ENCODE measurements at places on chromosomes 4 and X.
A peak's percentile ranks its signal among the peaks of the same experiment; 100 is the strongest.

DNA sequence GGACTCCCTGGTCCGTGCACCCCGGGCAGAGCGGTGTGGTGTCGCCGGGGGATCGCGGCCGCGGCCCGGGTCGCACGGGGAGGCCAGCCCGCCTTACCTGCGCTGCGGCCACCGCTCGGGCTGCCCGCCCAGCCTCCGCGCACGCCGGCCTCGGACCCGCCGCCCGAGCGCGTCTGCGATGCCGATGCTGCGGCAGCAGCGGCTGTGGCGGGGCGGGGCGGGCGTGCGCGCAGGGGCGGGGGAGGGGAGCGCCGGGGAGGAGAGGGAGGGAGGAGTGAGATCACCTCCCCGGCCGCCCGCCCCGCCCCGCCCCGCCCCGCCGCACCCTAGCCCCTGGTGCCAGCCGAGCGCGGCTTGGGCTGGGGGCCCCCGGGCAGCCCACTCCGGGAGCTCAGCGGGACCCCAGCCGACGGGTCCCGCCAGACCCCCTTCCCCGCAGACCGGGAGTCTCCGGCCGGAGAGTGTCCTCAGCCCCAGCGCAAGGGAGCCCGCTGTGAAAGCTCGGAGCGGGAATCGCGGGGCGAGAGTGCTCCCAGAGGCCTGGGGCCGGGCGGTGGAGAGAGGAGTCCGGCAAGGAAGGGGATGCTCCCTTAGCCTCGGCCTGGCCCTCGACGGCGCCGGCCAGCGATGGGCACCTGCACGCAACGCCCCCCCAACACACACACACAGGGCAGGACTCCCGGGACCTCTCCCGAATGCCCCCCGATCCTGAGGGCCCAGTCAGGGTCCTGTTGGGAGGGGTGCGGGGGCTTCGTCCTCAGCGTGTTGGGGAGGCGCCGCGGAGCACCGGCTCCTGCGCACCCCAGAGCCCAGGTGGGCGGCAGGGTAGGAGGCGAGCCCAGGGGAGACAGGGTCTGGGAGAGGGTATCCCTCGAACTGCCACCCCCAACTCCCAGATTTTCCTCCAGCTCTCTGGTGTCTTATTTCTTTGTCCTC, at the start of gene L1CAM:
Gene L1CAM (minus strand): TSS at position 206 of the 936 bp plus-strand sequence. CDS start 10,337 bp downstream, outside the sequence.
- no peak for DNase-seq

- DNase-seq = no peak
Measured at GRCh38 chrX:10634392-10635161, 14.2 kb upstream of the MID1 start.

DNA sequence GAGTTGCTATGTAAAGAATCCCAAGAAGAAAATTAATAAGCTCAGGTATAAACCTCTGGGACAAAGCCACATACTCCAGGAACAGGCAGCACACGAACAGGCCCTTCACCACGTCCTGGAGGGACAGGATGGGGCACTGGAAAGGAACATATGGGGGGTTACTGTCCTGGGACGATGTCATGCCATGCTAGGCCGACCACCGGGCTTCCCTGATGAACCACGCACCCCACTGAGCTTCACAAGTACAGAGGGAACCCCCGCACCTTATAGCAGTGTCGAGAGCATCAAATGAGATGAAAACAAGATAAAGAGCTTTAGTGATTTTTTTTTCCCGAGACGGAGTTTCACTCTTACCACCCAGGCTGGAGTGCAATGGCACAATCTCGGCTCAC, 19.1 kb downstream of the NOP14 start:
- DNase-seq = no peak

DNA sequence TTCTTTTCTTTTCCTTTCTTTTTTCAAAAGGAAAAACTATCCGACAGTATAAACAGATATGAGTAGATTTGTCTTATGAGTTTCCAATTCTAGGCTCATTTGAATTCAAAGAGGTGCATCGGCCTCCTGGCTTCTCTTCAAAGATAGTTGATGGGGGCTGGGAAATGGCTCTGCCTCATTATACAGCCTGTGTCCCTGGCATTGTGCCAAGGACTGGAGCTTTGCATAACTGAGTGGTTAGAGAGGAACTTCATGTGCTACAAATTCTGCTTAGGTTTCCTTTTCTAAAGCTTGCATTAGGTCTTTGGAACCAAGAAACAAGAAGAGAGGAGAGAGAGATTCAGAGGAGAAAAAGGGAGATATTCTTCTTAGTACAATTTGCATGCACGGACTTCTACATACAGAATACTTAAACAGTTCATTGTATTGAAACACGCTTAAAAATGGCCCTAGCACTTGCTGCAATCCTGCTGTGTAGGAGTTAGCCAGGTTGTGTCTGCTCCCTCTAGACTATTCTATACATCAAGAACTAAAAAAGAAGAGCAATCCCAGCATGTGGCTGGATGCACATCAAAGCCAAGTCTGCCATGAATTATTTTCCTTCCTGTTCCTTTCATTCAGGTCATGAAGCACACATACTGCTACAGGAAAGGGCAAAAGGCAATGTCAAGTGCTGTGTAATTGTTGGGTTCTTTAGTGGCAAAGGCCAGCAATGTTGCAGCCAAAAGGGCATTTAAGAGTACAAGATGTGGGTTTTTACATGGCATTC, 70.9 kb downstream of the INTS12 start:
- DNase-seq = peak; percentile 0

DNA sequence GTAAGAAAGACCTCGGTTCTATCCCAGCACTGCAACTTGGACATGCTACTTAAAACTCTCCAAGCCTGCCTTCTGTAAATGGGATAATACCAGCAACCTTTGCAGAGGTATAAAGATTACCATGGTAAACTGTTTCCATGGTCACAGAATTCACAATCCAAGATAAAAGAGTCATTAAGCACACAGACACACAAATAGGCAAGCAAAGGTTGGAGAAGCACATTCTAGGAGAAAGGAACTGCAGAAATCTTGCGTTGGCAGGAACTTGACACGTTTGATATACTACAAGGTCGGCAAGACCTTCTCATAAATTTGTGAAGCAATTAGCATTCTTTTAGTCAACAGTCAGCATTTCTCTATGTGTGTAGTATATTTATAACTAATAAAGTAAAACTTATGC, 12.3 kb upstream of the CHRNA9 start:
- DNase-seq = no peak

DNA sequence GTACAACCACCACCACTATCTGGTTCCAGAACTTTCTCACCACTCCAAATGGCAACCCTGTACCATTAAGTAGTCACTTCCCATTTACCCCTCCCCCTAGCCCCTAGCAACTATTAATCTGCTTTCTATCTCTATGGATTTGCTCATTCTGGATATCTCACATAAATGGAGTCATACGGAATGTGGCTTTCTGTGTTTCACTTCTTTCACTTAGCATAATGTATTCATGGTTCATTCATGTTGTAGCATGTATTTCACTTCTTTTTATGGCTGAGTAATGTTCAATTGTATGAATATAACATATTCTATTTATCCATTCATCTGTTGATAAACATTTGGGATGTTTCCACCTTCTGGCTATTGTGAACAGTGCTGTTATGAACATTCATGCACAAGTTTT, 104.7 kb downstream of the AMMECR1 start:
- no peak for DNase-seq

DNA sequence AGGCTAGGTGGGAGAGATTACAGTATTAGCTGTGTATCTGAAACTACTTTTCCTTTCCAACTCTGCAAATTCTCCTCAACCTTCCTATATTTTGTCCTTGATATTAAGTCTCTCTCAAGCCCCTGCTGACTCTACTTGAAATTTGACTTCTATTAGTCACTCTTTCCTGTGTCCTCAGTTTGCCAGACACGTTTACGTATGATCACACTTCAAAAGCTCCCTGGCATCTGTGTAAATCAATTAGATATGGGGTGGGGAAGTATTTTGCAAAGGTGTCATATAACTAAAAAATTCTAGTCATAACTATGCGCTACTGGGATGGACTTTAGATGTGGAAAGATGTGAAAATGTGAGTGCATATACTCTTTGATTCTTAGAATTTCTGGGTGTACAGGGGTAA, 67.4 kb upstream of the ARHGAP24 start:
- DNase-seq = no peak

DNA sequence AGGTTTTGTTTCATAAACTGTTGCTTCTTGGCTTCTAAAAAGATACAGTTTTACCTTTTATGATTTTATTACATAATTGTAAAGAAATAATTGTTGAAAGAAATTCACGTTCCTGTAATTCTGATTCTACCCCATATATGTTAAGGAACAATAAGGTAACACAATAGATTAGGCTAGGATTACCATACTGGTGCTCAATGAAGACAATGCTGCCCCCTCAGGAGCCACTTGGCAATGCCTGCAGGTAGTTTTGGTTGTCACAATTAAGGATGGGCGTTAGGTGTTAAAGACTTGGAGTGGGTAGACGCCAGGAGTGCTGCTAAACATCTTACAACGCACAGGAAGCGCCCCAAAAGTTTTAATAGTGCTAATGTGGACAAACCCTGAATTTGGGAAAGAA, 133.2 kb downstream of the NLGN4X start:
- no peak for DNase-seq

DNA sequence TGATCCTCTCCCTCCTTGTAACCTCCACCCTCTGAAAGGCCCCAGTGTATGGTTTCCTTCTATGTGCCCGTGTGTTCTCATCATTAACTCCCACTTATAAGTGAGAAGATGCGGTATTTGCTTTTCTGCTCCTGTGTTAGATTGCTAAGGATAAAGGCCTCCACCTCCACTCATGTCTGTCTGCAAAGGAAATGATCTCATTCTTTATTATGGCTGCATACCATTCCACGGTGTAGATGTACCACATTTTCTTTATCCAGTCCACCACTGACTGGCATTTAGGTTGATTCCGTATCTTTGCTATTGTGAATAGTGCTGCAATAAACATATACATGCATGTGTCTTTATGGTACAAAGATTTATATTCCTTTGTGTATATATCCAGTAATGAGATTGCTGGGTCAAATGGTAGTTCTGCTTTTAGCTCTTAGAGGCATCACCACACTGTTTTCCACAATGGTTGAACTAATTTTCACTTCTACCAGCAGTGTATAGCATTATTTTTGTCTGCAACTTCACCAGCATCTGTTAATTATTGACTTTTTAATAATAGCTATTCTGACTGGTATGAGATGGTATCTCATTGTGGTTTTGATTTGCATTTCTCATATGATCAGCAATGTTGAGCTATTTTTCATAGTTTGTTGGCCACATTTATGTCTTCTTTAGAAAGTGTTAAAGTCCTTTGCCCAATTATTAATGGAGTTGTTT, 1030.9 kb downstream of the FSTL5 start:
- DNase-seq = no peak
